Anterior cingulate cortex (tissue), 58 donors: ENCODE measurements at places on chromosomes 2 and 18.

DNA sequence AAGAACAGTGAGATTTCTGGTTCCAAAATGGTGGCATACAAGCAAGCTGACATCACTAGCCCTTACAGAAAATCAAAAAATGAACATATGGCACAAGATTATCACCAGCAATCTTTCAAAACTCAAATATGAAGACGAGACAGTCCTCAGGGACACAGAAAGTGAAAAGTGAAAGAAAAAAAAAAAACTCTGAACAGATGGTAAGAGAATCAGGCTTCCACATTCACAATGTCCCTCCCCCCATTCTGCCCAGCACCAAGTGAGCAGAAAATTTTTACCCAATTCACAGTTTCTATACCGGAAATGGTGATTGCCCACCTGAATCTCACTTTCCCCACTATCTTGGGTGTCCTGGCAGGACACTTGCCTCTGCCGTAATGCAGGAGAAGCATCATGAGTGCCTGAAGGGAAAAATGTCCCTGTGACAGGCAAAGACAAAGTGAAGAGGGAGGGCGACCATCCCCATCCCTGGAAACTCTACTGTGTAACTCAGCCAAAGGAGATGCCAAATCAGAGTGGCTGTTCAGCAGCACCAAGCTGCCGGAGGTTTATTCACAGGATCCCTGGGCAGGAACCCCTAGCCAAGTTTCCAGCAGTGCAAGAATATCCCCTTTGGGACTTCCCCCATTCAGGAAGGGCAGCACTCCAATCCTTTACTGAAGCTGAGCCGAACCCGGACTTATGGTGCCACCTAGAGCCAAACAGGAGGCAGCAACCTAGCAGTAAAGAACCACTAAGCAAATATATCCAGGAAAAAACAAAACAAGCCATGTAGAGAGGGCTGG, 312.2 kb downstream of the LRATD1 start:
- no peak for DNase-seq

- no peak for DNase-seq
Measured at GRCh38 chr2:10426726-10427617, 21.2 kb downstream of the ODC1 start.

- DNase-seq: no peak
Measured at GRCh38 chr2:88827821-88828220, 136.3 kb downstream of the RPIA start.

GRCh38 chr2:143720095-143720664, 591.0 kb downstream of the ARHGAP15 start:
- no peak for DNase-seq

DNA sequence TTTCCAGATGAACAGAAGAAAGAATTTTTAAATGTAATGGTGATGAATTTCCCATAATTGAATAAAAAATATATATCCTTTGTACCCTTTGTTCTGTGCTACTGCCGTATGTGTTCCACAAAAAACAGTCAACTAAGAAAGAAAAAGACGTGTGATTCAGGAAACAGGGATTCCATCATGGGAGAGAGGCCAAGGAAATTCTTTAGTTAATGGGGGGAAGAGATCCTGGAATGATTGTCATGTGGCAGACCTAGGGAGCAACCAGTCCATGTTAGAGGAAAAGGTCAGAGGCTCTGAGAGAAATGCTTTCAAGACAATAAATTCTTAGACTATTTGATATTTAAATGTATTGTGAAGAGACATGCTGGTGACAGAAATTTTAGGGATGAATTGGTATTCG, 76.6 kb downstream of the CPO start:
- no peak for DNase-seq

GRCh38 chr18:42743373-42744138, 371.9 kb downstream of the RIT2 start:
- no peak for DNase-seq

DNA sequence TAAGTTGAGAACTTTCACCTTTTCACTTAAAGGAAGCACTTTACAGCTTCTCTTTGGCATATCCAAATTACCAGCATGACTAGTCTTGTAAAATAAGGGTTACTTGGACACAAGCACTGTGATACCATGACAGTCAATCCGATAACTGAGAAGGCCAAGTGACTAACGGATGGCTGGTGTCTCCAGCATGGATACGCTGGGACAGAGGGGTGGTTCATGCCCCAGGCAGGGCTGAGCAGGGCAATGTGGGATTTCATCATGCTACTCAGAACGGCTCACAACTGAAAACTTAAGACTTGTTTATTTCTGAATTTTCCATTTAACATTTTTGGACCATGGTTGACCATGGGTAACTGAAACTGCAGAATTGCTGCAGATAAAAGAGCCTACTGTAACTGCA, 43.1 kb upstream of the GPR155 start:
- DNase-seq: no peak

DNA sequence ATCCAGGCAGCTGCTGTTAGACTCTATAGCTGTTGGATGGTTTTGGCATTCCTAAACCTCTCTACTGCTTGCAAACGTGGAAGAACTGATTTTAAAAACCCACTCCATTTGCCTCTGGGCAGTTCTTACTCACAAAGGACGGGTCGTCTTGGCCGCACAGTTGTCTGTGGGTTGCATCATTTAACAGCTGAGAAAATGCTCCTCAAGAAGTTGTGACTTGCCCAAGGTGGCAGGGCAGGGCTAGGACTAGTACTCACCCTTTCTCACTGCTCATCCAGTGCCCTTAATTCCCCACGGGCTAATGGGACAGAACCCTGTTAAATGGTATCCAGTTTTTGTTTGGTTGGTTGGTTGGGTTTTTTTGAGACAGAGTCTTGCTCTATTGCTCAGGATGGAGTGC, 997 bp upstream of the DRC1 start:
- no peak for DNase-seq

DNA sequence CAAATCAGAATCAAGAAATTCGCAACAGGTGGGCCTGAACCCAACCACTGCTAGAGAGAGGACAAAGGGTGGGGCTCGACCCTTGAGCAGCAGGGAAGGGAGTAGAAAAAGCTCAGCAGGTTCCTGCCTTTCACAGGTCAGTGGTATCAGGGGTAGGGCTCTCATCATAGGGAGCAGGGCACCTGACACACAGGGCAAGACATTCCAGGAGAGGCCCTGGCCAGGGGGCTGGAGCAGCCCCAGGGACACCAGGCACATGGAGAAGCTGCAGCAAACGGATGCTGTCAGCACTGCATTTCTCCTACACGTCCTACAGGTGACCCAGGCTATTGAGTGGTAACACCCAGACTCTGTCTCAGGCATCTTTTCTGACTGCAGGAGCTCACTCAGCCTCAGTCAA, 17.2 kb upstream of the MLPH start:
- no peak for DNase-seq

GRCh38 chr2:98444436-98445176, at the start of gene INPP4A:
Gene INPP4A, plus strand, starts transcription at chr2:98444858. Its CDS starts 75,191 bp downstream, at chr2:98520049.
- peak; percentile 53 for DNase-seq

- DNase-seq: no peak
Measured at GRCh38 chr18:49017813-49018553, 67.2 kb upstream of the SMAD7 start.

DNA sequence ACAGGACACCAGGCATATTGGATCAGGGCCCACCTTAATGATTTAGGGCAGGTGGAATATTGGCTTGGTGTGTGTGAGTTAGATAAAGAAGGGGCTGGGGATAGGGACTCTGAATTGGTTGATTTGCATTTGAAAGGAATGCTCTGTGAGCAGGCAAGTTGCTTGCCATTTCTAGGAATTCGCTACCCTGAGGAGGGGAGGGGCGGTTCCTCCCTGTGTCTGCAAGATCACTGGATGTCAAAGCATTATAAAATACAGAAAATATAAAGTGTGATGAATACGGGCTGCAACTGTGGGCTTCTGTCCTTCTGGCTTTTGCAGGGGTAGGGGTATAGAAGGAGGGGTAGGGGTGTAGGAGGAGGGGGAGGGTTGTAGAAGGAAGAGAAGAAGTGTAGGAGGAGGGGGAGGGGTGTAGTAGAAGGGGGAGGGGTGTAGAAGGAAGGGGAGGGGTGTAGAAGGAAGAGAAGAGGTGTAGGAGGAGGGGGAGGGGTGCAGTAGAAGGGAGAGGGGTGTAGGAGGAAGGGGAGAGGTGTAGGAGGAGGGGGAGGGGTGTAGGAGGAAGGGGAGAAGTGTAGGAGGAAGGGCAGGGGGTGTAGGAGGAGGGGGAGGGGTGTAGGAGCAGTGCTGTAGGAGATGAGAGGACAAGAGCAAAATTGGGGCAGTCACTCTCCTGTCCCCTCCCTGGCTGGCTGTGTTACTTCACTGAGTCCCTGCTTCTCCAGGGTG, 238.0 kb upstream of the COPS8 start:
- DNase-seq: no peak

DNA sequence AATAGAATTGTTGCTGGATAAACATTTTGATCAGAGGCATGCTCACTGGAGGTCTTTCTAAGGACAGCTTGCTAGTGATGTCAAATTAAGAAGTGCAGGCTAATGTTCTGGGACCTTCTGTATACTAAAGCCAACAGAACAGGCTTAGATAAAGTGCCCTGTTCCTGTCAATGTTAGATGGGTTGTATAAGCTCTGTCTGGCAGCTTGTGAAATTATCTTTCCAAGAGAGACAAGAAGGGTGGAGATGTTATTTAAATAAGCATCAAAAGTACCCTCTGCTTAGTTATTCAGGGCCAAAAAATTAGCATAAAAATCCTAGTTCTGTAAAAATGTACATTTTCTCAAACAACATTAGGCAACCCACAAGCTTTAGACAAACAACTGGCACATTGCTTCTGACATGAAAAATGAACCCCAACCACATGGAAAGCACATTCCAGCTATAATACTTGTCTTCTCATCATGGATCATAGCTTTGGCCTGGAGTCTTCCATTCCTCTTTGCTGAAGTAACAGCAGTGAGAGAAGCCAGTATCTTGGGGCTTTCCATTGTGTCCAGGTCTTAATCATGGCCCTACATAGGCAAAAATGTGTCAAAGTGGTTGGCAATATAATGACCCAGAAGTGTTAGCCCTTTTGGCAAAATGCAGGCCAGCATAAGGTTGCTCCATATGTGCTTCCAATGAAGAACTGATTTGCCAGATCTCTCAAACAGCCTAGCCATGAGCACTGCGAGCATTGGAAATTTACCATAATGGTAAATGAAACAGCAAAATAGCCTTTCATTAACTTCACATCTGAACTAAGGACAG, 478.1 kb upstream of the ZNF804A start:
- DNase-seq: no peak

- DNase-seq: no peak
Measured at GRCh38 chr2:38099099-38100028, 23.4 kb upstream of the CYP1B1 start.

DNA sequence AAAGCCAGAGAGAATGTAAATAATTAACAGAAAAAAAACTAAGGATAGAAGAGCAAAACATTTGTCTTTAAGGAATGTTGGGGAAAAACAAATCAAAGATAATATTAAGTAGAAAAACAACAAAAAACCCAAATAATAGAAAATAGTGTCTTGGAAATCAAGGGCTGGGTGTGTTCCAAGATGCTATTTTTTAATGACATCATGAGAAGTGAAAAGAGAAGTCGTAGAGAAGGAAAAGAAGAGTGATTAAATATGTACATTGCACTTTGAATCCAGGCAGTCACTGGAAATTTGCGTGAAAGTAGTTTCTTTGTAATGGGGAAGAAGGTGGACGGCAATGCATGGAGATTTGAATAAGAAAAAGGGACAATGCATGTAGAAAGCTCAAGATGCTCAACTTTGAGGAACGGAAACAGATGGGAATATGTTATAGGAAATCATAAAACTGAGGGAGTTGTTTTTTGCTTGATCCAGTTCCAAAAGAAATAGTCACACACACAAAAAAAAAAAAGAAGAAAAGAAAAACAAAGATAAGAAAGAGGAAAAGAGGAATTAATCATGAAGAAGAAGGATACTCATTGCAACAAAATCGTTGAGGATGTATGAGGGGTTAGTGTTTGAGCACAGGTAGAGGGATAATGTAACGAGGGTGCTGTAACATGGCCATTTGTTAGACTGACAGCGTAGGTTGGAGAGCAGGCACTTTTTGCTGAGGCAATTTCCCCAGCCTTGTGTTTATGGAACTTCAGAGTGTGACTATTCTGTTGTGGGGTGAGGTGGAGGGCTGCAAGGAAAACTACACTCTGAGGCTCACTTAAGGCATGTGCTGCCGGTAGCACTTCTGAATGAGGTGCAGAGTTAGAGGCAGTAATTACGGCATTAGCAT, 184.1 kb downstream of the CALCRL start:
- no peak for DNase-seq

GRCh38 chr2:98852932-98853331, 83.1 kb downstream of the CRACDL start:
- DNase-seq: no peak

DNA sequence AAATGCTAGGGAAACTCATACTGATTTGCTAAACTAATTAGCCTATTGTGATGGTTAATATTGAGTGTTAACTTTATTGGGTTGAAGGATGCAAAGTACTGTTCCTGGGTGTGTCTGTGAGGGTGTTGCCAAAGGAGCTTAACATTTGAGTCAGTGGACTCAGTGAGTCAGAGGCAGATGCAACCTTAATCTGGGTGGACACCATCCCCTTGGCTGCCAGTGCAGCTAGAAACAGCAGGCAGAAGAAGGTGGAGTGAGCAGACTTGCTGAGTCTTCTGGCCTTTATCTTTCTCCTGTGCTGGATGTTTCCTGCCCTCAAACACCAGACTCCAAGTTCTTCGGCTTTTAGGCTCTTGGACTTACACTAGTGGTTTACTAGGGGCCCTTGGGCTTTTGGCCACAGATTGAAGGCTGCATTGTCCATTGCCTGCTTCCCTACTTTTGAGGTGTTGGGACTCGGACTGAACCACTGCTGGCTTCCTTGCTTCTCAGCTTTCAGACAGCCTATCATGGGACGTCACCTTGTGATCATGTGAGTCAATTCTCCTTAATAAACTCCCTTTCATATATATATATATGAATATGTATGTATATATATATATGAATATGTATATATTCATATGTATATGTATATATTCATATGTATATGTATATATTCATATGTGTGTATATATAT, 69.7 kb downstream of the RPRM start:
- no peak for DNase-seq

GRCh38 chr2:8412586-8412985, 269.3 kb upstream of the ID2 start:
- no peak for DNase-seq

GRCh38 chr18:3015204-3015592, 2.3 kb upstream of the LPIN2 start:
- no peak for DNase-seq

GRCh38 chr2:235116885-235117492, 165.2 kb downstream of the SH3BP4 start:
- no peak for DNase-seq

GRCh38 chr2:133886735-133887675, 318.7 kb upstream of the NCKAP5 start:
- peak; percentile 75 for DNase-seq

- no peak for DNase-seq
Measured at GRCh38 chr2:27117995-27118524, 868 bp downstream of the CGREF1 start.
